ENCODE measurements at places on chromosomes 11 and 22.

GRCh38 chr11:133842730-133843129 lies 2.6 kb downstream of the SPATA19 start:
- DNase-seq: no peak

DNA sequence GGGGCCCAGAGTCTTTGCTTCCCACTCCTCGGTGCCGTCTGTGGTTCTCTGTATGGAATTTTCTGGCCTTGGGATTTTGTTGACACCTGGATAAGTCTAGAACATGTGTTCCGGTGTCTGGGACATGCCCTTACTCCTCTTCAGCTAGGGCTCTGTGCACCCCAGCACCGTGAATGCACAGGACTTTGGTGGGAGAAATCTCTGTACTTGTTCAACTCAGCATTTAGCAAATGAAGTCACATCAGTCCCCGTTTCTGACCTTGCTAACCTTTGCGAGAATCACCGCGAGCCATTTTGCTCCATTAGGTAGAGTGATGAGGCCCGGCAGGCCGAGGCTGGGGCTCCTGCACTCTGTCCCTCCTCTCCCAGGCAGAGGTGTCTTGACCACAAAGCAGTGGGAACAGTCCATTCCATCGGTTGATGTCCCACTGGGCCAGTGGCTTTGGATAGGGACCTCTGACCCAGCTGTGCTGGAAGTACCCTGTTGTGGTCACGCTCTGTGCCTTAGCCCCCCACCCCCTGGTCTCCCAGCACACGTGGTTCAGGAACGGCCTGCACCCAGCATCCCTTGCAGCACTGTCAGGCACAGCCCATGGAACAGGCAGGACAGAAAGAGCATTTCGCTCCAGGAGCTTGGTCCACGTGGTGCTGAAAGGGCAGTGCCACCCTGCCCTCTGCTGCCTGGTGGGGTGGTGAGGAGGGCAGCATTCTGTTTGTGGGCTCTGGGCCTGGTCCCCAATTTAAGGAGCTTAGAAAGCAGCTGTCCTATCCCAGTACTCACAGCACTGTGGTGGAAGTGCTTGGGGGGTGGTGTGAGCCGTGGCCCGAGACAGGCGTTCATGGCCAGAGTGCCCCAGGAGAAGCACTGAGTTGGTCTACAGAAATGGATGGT lies 73.4 kb downstream of the MED15 start:
- no peak for DNase-seq

GRCh38 chr11:131880316-131880715 lies 509.9 kb downstream of the NTM start:
- DNase-seq: no peak

DNA sequence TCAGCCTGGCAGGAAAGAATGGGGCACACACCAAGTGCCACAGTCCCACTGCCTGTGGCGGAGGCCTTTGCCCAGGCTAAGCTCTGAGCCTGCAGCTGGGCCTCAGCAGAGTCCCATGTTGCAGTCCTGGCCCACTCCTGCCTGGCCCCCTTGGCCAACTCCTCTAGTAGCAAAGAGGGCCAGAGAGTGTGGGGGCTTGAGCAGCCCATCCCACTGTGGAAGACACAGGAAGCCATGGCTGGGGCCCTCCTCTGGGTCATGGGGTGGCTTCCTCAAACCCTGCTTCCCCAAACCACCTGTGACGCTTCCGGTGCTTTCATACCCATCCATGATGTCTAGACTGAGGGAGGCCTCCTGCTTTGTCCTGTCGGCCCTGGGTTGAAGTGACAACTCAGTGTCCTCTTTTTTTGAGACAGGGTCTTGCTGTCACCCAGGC lies 5.8 kb downstream of the RPS19BP1 start:
- DNase-seq: no peak

DNA sequence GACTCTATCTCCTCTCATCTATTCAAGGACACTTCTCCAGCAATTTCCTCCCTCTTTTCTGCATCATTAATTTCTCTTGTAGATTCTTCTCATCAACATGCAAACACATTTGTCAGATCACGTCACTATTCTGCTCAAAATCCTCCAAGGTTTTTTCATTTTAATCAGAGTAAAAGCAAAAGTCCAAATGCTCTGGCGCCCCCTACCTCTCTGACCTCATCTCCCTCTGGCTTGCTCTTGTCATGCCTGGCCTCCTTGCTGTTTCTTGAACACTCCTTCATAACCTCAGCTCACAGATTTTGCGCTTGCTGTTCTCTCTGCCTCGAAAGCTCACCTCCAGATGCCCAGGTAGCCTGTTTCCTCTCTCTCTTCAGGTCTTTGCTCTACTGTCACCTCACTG lies 22.4 kb downstream of the RTCB start:
- DNase-seq: no peak

DNA sequence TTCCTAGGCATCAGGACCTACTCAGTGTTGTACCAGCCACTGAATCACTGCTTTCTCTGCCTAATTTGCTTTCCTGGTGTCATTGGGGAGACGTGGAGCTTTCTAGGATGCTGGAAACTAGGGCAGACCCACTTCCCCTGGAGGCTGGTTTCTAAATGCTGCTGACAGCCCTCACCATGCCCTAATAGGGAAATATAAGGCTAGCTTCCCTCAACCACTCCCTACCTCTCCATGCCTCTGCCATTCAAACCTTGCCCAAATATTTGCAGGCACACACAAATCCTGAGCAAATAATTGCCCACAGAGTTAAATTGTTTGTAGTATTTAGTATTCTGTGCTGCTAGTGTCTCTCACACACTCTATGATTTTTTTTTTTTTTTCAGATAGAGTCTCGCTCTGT lies 310.2 kb downstream of the DDX10 start:
- DNase-seq: no peak

- DNase-seq: no peak
Observed at GRCh38 chr11:17238377-17238776, 30.6 kb upstream of the PIK3C2A start.

- no peak for DNase-seq
Observed at GRCh38 chr11:133860151-133860550, 14.8 kb upstream of the SPATA19 start.

DNA sequence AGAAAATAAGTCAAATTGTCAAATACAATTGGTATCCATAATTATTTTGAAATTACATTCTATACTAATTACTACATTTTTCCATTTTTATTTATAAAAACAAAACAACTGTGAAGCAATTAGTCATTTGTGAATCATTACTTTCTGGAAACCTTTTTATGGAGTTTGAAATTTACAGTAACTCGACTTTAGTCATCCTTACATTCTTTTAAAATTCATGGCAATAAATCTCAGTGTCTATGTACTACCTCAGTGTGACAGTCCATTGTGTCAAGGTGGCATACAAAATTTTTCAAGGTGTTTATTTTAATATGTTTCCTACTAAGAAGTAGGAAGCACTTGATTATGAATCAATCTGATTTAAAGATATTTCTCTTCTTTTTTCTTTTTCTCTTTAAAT lies 1949.4 kb upstream of the RAG2 start:
- no peak for DNase-seq

- DNase-seq: no peak
Observed at GRCh38 chr22:41578114-41578513, 11.5 kb downstream of the PMM1 start.

- DNase-seq: no peak
Observed at GRCh38 chr11:5242933-5243815, 6.5 kb downstream of the HBG1 start.

GRCh38 chr11:121539000-121539399 lies 86.2 kb upstream of the SORL1-AS1 start:
- no peak for DNase-seq

DNA sequence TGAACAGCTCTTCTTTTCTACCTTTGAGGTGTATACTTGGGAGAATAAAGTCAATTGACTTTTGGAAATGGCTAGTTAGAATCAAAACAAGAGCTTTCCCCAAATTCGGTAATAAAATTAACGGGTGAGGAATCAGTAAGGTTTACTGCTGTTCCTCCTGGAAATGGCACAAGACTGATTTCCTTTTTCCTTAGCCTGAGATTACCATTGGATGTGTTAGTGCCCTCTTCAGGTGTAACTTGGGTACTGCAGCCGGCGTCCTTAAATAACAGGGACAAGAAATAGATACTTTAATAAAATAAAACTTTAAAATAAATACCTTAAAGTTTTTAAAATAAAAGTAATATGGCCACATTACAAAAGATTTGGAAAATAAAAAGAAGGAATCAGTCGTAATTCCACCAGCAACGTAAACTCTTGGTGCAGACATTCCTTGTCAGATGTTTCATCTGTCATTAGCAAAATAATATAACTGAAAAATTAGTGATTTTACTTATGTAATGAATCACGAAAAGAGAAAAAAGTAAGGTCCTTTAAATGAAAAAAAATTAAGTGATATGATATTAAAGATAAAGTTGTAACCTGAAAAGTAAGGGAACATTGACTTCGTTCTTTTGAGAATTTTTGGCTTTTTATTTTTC lies 29.7 kb downstream of the ZFTA start:
- peak; percentile 19 for DNase-seq

- no peak for DNase-seq
Observed at GRCh38 chr11:113538451-113539412, 63.5 kb upstream of the DRD2 start.
